B cell (primary cell): ENCODE measurements at places on chromosomes 11 and 22. TPM values are rescaled to one million over a fixed set of nuclear protein-coding genes. Genes with fewer than 3 reads are reported as not detected.

- no peak for DNase-seq
- no peak overlapping the region for H3K4me3 ChIP-seq
- H3K27me3 ChIP-seq: no peaks in the 10 kb centered on the region
- H3K27ac ChIP-seq: no peak overlapping the region
These were observed 39.3 kb upstream of the LINC01488 start for GRCh38 chr11:69442012-69442806.

- no peaks in the 10 kb centered on the region for H3K4me1 ChIP-seq
- no peak overlapping the region for H3K4me3 ChIP-seq
- H3K36me3 ChIP-seq: no peaks in the 10 kb centered on the region
- H3K27ac ChIP-seq: no peak overlapping the region
- H3K27me3 ChIP-seq: no peaks in the 10 kb centered on the region
These were observed 83.8 kb upstream of the KCNQ1OT1 start for GRCh38 chr11:2783536-2784082.

DNA sequence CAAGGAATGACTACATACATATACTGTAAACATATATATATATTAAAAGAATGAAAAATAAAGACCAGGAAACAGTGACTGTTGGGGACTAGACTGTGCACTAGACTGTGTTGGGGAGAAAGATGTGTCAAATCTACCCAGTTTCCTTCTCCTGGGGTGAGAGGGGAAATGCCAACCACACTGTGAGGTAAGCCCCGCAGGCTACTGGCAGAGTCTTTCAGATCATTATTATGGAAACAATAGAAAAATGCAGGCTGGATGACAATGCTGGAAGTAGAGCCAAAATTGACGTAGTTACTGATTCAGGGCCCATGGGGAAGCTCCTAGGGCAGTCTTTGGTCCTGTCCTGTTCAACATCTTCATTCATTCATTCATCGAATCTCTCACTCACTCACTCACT, 101.4 kb downstream of the C11orf58 start:
- no peaks in the 10 kb centered on the region for H3K36me3 ChIP-seq
- no peak for DNase-seq
- no peaks in the 10 kb centered on the region for H3K4me1 ChIP-seq
- H3K4me3 ChIP-seq: no peak overlapping the region

GRCh38 chr11:35786188-35786587, 123.6 kb downstream of the TRIM44 start:
- peaks cover 7% of the 10 kb centered on the region for H3K36me3 ChIP-seq
- no peaks in the 10 kb centered on the region for H3K27me3 ChIP-seq
- no peaks in the 10 kb centered on the region for H3K4me1 ChIP-seq
- no peak overlapping the region for H3K4me3 ChIP-seq

DNA sequence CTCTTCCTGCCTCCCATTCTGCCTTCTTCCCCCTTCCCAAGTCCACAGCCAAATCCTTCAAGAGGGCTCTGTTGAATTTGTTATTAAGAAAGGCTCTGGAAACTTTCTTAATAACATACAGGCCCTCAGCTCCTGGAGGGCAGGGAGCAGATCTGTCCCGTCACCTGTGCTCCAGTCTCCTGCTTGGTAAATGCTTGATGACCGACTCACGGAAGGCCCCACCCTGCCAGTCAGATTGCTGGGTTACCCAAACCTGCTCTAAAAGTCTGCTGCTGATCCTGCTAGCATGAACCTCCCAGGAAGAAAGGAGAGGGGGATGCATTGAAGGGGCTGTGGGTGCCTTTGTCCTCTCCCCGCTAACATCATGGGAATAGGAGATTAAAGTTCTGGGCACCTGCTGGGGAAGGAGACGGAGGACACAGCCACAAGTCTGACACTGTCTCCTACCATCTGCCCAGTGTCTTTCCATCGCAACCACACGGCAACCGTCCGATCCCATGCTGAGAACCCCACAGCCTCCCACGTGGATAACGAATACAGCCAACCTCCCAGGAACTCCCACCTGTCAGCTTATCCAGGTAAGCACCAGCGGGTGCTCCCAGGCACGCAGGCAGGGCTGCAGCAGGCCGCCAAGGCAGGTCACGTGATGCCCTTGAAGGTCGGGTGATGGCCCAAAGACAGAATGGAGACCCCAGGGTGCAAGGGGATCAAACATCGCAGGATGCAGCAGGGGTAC, 22.5 kb downstream of the CD5 start:
- H3K27ac ChIP-seq: no peak overlapping the region
- no peak overlapping the region for H3K4me3 ChIP-seq
- no peak for DNase-seq
- H3K36me3 ChIP-seq: no peaks in the 10 kb centered on the region

DNA sequence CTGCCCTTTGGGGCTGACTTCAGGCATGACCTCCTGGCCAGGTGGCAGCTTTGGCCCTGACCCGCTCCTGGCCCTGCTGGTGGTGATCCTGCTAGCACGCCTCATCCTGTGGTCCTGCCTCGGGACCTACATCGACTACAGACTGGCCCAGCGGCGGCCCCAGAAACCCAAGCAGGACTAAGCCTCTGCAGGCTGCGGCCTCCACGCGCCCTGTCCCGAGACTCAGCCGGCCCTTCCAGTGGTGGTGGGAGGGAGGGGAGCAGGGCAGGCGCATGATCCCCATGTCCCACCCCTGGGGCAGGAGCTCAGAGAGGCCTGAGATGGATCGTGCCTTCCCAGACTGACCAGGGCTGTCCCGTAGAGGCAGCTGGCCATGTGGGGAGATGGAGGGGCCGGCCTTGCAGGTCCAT, 2.1 kb downstream of the SMIM38 start:
- no peak for DNase-seq
- no peak overlapping the region for H3K4me3 ChIP-seq
- H3K27ac ChIP-seq: no peak overlapping the region
- H3K4me1 ChIP-seq: peaks cover 3% of the 10 kb centered on the region

- H3K27me3 ChIP-seq: no peaks in the 10 kb centered on the region
- H3K27ac ChIP-seq: no peak overlapping the region
- no peak for DNase-seq
These were observed 17.7 kb upstream of the OLFML1 start for GRCh38 chr11:7467652-7468051.

GRCh38 chr11:3700410-3700809, 29.2 kb upstream of the CHRNA10 start:
- no peak overlapping the region for H3K27ac ChIP-seq
- H3K27me3 ChIP-seq: no peaks in the 10 kb centered on the region
- no peak overlapping the region for H3K4me3 ChIP-seq
- H3K36me3 ChIP-seq: peaks cover 5% of the 10 kb centered on the region

DNA sequence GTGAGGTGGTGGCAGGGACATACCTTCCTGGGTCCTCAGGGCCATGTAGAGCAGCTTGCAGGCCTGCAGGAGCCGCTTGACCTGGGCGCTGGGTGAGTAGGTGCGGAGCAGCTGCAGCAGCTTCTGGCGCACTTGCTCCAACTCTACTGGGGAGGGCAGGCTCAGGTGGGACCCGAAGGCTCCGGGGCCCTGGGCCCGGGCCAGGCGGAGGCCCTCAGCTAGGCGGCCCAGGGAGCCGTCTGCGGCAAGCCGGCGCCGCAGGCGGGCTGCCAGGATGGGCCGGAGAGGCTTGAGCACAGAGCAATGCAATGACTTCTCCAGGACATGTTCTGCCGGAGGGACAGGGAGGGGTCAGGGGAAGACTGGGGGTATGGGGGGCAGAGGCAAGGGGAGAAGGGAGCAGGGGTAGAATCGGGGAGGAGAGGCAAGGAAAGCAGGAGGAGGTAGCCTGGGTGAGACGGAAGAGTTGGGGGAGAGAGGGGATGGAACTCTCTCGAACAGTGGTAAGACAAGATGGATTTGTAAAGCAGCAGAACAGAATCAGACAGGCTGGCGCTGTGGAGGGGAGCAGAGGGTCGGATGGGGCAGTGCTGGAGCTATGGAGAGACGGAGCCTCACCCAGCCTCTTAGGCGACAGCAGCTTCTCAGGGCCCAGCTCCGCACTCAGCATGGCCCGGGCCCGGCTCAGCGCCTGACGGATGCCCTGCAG, 2.2 kb downstream of the RIN1 start:
- H3K4me1 ChIP-seq: peaks cover 15% of the 10 kb centered on the region
- peak; percentile 8 for DNase-seq
- peaks cover 5% of the 10 kb centered on the region for H3K27me3 ChIP-seq
- H3K27ac ChIP-seq: no peak overlapping the region
- peaks cover 17% of the 10 kb centered on the region for H3K36me3 ChIP-seq

GRCh38 chr11:133408402-133408801, 123.9 kb downstream of the OPCML start:
- H3K4me1 ChIP-seq: no peaks in the 10 kb centered on the region
- H3K27ac ChIP-seq: no peak overlapping the region
- no peak for DNase-seq
- H3K27me3 ChIP-seq: no peaks in the 10 kb centered on the region

DNA sequence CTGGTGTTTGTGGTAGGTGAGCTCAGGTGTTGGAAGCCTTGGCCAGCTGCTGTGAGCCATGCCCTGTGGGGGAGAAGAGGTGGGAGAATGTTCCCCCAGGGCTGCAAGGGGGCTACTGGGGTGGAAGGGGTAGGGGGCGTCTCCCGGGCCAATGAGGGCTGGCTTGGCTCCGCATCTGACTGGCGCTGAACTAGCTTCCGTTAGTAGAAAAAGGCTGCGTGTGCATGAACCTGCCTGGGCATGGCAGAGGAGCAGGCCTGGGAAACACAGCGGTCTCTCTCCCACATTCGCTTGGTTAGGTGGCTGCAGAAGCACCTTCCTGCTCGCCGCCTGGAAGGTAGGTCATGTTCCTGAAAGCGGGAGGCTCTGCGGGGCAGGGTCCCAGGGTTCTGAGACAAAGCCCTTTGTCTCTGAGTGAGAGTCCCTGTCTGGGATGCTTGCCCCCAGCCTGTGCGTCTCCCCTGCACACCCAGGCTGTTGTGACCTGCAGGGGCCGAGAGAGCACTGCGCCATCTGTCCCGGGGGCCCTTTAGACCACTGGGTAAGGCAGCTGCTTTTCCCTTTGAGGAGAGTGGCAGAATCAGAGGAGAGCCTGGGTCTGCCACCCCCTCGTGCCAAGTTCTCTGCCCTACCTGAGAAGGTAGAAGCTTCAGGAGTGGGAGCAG, 178.8 kb downstream of the ST3GAL4 start:
- no peaks in the 10 kb centered on the region for H3K4me1 ChIP-seq
- no peak overlapping the region for H3K27ac ChIP-seq
- no peak overlapping the region for H3K4me3 ChIP-seq
- no peak for DNase-seq

DNA sequence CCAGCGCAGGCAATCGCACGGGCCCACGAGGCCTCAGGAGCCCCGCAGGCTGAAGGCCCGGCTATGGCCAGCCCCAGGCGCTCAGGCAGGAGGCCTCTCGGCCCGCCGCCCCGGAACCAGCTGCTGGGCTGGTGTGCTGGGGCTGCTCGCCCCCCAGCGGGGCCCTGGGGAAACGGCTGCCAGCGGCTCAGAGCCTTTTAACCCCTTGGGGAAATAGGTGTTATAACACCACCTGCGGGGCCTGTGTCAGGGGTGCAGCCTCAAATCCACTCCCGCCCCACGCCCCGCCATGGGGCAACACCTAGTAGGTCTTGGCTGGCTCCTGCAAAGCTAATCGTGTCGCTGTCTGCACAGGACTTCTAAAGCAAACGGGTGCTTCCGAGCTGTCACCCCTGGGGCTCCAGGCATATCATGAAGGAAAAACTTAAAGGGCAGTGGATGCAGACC, 237.4 kb downstream of the TTC28 start:
- peak; percentile 60 for DNase-seq
- peaks cover 2% of the 10 kb centered on the region for H3K27me3 ChIP-seq
- peak overlapping the region; percentile 32 for H3K4me3 ChIP-seq
- no peaks in the 10 kb centered on the region for H3K36me3 ChIP-seq
- peaks cover 19% of the 10 kb centered on the region for H3K4me1 ChIP-seq
- no peak overlapping the region for H3K27ac ChIP-seq

GRCh38 chr11:67043572-67044349, 12.9 kb upstream of the RHOD start:
- no peaks in the 10 kb centered on the region for H3K36me3 ChIP-seq
- no peaks in the 10 kb centered on the region for H3K4me1 ChIP-seq
- no peak for DNase-seq

DNA sequence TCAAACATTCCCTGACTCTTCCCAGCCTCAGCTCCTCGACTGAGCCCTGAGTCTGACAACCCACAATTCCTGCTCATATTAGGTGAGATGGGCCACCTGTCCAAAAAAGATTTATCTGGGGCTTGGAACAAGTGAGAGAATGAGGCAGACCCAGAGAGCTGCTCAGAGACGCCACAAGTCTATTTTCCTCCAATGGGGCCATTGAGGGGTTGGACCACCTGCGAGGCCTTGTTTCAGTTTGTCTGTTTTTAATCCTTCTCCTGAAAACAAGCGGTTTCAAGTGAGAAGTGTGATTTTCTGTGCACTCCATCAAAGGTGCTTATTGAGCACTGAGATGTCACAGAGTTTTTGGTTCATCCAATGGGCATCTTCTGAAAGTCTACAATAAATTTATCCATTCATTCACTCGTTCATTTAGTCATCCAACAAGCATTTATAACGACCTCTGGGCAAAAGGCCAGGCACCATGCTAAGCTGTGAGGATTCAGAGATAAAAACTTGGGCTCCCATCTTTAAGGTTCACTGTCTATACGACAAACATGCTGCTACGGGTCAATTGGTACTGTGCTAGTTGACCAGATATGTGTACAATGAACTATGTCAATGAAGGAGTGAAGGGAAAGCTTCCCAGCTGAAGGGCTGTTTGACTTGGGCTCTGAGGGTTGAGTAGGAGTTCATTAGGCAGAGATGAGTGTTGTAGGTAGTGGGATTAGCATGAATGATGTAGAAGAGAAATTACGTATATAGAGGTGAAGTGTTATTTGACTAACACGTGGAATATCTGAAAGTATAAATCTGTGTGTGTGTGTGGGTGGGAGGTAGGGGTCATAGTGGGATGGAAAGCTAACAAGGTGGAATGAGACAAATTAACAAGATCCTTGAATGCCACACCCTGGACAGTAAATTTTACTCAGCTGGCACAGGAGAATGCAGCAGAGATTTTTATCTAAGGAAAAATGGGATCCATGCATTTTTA, 168.9 kb downstream of the MIAT start:
- no peak for DNase-seq
- no peaks in the 10 kb centered on the region for H3K4me1 ChIP-seq
- H3K27me3 ChIP-seq: no peaks in the 10 kb centered on the region
- H3K27ac ChIP-seq: no peak overlapping the region
- no peaks in the 10 kb centered on the region for H3K36me3 ChIP-seq

Gene SPDYC
- not detected in 2 replicates for total RNA-seq

Gene ELF5
- not detected in 2 replicates for total RNA-seq

Gene BRD1
- total RNA-seq: 73.3 and 77.8 TPM in 2 replicates

Gene UBASH3B
- total RNA-seq: 3.6 and 4.2 TPM in 2 replicates

Gene C11orf16
- total RNA-seq: not detected in 2 replicates

Gene MS4A3
- total RNA-seq: not detected in 2 replicates

Gene SRPRA
- 129 and 136 TPM in 2 replicates for total RNA-seq

Gene TBX10
- not detected in 2 replicates for total RNA-seq

Gene TUB
- 0.10 TPM in 1 of 2 replicates, not detected in the other for total RNA-seq

Gene CRYBA4
- total RNA-seq: not detected in 2 replicates

Gene OR10D3
- not detected in 2 replicates for total RNA-seq

Gene FAR1
- total RNA-seq: 44.7 and 44.8 TPM in 2 replicates

Gene TRPM5
- total RNA-seq: not detected in 2 replicates
